H9 (cell line): ENCODE measurements at places on chromosomes 12 and 14.

- DNase-seq, result peak; percentile 68
- H3K4me3 ChIP-seq, result no peak overlapping the region
Observed at GRCh38 chr12:84502907-84503787, 409.5 kb downstream of the SLC6A15 start.

DNA sequence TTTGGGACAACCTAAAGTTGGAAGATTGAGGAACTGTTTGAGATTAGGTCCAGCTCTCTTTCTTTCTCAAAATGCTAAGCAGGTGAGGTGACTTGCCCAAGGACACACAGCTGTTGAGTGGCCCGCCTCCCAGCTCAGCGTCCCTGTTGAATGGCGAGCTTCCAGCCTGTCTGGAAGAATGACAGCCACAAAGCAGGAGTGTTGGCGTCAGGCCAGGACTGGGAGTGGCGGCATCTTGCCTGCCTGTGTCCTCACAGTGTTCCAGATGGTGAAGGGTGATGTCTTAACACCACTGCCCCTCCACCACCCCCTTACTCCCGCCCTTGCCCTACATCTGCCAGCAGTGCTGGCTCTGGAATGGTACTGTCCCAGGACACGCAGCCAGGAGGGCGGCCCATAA is 4.4 kb upstream of the CEBPE start:
- no peak overlapping the region for H3K4me3 ChIP-seq
- H3K4me1 ChIP-seq, result peaks cover 11% of the 10 kb centered on the region
- H3K27ac ChIP-seq, result no peak overlapping the region
- H3K36me3 ChIP-seq, result peaks cover 9% of the 10 kb centered on the region; the same call in 2 of the 3 replicates
- no peaks in the 10 kb centered on the region for H3K27me3 ChIP-seq

GRCh38 chr12:6437586-6437985 is 7.2 kb upstream of the CD27 start:
- DNase-seq, result no peak
- no peak overlapping the region for H3K4me3 ChIP-seq
- H3K36me3 ChIP-seq, result no peaks in the 10 kb centered on the region
- H3K4me1 ChIP-seq, result no peaks in the 10 kb centered on the region
- no peaks in the 10 kb centered on the region; the same call in 1 of the 2 replicates for H3K27me3 ChIP-seq
- H3K27ac ChIP-seq, result no peak overlapping the region

DNA sequence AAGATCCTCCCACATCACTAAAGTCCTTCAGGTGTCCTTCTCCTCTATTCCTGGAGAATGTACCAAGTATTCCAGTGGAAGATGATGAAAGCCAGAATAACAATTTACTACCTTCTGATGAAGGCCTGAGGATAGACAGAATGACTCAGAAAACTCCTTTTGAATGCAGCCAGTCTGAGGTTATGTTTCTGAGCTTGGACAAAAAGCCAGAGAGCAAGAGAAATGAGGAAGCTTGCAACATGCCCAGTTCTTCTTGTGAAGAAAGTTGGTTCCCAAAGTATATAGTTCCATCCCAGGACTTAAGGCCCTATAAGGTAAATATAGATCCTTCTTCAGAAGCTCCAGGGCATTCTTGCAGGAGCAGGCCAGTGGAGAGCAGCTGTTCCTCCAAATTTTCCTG is 54.6 kb upstream of the HELB start:
- no peaks in the 10 kb centered on the region for H3K36me3 ChIP-seq
- H3K27ac ChIP-seq, result no peak overlapping the region
- H3K27me3 ChIP-seq, result no peaks in the 10 kb centered on the region

DNA sequence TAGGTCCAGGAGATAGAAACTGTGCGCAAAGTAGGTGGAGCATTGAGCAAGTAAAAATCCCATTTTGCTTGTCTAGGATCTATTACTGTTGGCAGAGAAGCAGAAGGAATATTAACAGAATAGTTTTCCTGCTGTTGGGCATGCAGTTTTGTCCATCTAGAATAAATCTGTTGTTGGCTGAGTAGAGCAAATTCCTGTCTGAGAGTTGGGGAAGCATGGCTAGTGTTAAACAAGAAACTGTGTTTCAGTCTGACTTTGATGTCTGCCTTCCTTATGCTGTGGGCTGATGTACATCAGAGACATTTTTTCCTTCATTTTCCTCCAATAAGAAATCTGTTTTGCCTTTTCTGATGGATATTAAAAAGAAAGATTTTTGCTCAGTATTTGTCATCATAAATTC is 98.2 kb downstream of the RAD52 start:
- no peak for DNase-seq
- H3K36me3 ChIP-seq, result peaks cover 6% of the 10 kb centered on the region; the same call in 1 of the 2 replicates
- H3K27ac ChIP-seq, result no peak overlapping the region
- no peaks in the 10 kb centered on the region for H3K27me3 ChIP-seq
